ENCODE measurements at places on chromosomes 16 and 17.

GRCh38 chr16:19380328-19380727 lies 37.4 kb upstream of the TMC5 start:
- DNase-seq = no peak

DNA sequence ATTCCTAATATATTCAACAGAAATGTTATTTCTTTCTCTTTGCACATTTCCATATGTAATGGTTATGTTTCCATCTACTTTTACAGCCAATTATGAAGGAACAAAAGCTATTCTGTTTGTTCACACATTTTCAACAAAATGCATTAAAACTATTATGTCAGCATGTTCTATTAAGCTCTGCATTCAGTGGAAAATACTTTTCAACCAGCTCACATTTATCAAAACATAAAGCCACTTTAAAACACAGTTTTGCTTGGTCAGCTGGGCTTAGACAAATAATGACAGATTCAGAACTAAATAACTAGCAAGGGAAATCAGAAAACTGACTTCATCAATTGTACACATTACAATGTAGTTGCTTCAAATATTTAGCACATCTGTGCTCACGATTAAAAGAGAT lies 6.9 kb downstream of the SALL1 start:
- DNase-seq = no peak

GRCh38 chr17:64502021-64502420 lies 4.1 kb downstream of the DDX5 start:
- no peak for DNase-seq

DNA sequence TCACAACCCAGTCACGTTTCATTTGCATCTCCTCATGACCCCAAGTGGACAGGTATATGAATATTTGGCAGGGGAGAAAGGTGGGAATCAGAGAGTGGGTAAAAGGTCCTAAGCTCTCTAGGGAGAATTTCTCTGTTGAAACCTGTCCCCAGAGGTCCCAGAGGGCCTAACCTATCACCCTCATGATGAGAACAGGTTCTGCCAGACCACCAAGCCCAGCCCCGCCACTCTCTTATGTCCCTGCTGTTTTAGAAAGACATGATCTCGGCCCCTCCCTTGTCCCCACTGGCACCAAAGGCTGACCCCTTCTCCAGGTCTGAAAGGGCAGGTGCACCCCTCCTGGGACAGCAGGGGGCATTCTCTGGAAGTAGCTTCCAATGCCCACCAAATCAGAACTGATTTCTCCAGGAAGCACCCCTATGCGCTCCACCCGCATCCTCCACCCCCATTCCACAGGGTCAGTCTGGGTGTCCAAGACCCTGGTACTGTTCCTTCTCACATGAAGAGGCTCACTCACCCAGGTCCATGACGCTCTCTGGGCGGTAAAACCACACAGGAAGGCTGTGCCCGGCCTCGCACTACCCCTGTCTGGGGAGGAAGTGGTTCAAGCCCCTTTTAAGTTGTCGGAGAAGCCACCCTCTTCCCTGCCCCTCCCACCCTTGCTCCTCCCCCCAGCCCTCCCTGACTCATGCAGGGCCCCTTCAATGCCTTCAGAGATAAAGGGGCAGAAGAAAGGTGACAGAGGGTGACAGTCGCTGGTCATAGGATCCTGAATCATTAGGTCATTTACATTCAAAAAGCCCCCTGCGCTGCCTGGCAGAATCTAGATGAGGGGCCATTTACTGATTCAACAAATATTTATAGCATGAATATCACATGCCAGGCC lies at the start of gene CCR7:
CCR7 (minus strand) TSS at position 590 of the 886 bp plus-strand sequence; CDS start at position 527, 63 bp downstream.
- no peak for DNase-seq

DNA sequence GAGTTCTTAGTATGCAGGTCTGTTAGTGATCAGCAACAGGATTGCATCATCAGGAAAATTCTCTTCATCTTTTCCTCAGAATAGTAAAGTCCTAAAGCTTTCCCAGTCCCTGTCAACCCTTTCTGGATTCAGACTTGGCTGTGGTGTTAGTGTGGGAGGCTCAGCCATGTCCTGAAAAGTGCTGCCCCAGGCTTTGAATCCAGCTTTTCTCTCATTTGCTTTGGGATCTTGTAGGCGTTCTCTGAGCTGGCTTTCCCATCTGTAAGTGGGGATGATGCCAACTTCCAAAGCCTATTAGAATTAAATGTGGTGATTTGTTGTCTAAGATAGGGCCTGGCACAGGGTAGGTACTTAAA lies 3.0 kb downstream of the ALKBH5 start:
- no peak for DNase-seq

- no peak for DNase-seq
Observed at GRCh38 chr17:4951486-4951885, 567 bp downstream of the ENO3 start.

DNA sequence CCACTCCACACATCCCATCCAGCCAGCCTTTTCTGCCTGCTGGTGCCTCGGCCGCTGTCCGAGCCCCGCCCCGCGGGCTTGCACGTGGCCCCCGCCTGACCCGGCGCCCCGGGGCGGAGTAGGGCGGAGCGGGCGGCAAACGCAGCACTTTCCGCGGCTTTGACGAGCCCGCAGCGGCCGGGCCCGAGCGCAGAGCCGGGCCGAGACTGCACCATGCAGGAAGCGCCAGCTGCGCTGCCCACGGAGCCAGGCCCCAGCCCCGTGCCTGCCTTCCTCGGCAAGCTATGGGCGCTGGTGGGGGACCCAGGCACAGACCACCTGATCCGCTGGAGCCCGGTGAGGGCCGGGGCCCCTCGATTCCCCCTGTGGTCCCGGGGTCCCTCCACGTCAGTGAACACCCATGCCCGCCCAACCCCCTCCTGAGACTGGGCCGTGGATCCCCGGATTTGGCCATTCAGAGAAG lies at the start of gene HSF4:
HSF4 (plus strand) TSS at position 147 of the 463 bp plus-strand sequence; CDS start at position 214, 67 bp downstream.
- no peak for DNase-seq

GRCh38 chr16:69481901-69482341 lies 57.5 kb downstream of the CYB5B start:
- no peak for DNase-seq

- no peak for DNase-seq
Observed at GRCh38 chr16:25633549-25633948, 58.2 kb upstream of the HS3ST4 start.

- no peak for DNase-seq
Observed at GRCh38 chr17:28957277-28957991, 6.1 kb upstream of the PHF12 start.

DNA sequence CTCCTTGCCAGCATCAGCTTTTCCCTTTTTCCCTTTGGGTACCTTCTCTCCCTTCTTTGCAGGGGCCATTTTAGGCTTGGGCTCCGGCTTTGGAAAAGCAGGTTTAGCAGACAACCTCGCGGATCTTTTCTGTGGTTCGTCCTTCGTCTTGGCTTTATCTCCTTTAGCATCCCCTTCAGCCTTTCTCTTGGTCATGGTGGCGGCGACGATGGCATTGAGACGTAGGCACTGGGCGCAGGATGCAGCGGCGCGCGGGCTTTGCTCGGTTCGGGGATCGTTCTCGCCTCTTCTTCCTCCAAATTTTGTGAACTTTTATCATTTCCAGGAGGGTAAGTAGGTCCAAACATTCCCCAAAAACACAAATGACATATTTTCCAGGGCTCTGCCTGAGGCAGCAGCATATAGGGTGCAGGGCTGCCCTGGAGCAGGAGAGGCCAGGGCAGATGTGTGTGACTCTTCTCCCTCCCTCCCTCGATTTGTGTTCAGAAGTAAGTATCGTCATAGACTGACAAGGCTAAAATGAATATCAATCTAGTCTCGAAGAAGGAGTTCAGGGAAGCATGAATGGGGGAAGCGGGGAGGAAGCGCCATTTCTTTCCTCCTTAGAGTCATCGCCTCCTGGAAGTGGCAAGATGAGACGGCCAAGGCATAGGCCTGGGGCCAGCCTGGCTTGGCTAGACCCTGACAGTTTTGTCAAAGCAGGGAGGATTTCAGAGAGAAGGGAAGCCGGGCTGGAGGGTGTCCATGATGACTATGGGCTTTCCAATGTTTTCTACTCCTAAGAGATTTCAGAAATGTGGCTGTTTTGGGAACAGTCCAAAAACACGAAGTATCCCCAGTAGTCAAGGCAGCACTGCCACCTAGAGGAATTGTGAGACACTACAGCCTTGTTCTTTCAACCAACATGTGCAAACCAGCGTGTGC lies 13.2 kb downstream of the CHCT1 start:
- DNase-seq = peak; percentile 6

GRCh38 chr17:36184023-36184765 lies 7.8 kb upstream of the TBC1D3B start:
- no peak for DNase-seq

GRCh38 chr17:6787081-6787693 lies 11.2 kb downstream of the FBXO39 start:
- no peak for DNase-seq

DNA sequence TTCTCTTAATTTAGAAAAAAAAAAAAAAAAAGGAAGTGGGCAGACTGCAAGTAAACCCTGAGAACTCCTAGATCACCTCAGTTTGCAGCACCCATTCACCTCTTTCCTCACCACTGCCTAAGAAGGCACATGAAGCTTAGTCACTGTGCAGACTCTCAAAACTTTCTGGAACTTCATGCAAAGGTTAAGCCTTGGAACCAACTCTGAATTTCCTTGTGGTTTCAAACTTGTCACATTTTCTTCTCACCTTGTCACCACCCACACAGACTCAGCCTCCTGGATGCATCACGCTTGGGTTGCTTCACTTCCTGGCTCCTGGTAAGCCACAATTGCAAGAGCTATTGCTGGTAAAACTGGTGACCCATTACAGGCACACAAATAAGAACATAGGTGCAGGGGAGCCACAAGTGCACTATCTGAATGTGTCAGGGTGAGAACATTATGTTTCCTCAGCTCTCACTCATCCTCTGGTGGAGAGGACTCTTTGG lies 15.0 kb upstream of the CPD start:
- DNase-seq = no peak

GRCh38 chr16:70433458-70434103 lies 5.3 kb downstream of the ST3GAL2 start:
- no peak for DNase-seq

- no peak for DNase-seq
Observed at GRCh38 chr16:84888450-84888849, 68.7 kb downstream of the CRISPLD2 start.

- no peak for DNase-seq
Observed at GRCh38 chr16:69579783-69580481, 14.2 kb downstream of the NFAT5 start.

- DNase-seq = no peak
Observed at GRCh38 chr16:57133031-57133430, 40.6 kb downstream of the CPNE2 start.

DNA sequence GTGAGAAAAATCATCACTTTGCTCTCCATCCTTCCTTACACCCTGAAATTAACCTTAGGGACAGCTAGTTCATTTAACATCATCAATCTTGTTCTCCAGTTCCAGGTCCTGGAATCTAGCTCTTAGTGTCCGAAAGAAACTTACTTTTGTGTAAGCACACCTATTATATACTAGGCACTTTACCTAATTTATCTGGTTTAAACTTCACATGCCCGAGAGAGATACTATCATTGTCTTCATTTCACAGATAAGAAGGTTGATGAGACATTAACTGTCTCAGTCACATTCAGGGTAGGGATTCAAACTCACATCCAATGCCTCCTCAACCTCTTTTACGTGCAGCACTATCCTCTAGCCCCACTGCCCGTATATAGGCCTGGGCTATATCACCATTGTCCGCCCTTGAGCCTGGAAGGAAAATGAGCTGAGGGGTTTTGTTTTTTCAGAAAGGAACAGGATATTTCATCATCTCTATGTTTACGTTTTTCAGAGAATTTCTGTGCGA lies 501 bp upstream of the AP2B1 start:
- DNase-seq = no peak

DNA sequence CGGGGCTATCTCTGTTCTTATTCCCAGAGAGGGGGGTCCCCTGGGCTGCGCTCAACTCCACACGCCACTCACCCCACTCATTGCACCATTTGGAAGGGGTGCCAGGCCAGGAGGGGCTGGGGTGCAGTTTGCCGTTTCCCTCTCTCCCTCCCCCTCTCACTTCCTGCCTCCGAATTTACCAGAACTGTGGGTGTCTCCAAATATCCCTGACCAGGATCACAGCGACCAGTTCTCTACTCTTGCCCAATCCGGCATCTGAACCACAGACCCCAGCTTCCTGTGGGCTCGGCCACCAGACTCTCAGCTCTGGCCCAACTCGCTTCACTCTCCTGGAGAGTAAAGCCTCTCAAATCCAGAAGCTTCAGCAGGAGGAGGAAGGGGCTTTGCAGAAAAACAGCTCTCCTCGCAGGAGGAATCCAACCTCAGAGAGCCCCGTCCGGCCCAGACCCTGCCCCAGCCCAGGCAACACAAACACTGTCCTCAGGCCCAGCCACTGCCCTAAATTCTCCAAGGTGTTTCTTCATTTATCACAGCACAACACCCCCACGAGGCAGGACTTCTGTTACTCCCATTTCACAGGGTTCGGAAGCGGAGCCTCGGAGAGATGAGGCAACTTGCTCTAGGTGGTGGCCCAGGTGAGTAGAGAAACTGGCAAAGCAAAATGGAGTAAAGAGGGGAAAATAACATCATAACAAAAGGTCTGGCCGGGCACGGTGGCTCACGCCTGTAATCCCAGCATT lies 423 bp upstream of the ASGR2 start:
- DNase-seq = no peak

- no peak for DNase-seq
Observed at GRCh38 chr17:54864636-54865356, 35.9 kb upstream of the TOM1L1 start.

DNA sequence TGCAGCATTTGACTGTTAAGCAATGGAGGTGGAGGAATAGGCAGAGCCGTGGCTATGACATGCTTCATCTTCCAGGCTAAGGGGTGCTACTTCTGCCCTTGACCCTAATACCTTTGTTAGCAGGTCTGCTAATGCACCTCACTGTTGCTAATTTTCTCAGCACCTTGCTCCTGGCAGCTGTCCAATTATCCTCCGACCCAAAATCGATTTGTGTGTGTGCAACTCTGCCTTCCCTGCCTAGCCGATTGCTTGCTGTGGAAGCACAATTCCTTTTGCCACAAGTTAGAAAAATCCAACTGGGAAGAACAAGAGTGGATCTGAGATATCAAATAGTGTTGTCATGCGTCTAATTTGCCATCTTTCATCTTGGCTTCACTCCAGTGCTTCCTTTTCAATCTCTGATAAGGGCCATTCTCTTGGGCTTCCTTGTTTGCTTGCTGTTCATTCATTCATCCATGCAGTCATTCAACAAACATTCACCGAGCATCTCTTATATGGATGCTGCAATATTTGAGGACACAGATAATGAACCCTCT lies 422.8 kb downstream of the RBFOX1 start:
- no peak for DNase-seq

GRCh38 chr17:52710363-52710901 lies 551.9 kb upstream of the CA10 start:
- DNase-seq = no peak
